Left renal pelvis (tissue), 4 donors: ENCODE measurements at places on chromosomes 4 and X. TPM values are rescaled to one million over a fixed set of nuclear protein-coding genes. Genes with fewer than 3 reads are reported as not detected.

GALNTL6 gene
- polyA plus RNA-seq: 0.65 TPM

RHOXF2B gene
- not detected for polyA plus RNA-seq

GRCh38 chrX:115472131-115472530 lies 88.8 kb upstream of the PLS3 start:
- no peak for DNase-seq

DNA sequence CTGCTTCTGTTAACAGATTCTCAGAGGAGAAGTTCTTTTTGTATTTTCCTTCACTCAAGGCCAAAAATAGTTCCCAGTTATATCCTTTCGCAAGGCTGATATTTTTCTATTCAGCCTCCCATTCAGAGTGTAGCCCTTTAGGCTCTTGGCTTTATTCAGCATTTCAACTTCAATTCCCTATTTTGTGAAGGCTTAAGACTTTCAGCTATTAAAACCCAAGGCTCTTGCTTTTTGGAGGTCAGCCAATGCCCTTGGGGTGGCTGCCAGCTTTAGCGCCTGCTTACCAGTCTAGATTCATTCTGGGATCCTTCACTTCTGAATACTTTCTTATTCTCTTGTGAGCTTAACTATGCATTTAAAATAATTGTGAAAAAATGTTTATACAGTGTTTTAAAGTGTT lies 57.3 kb upstream of the ADGRA3 start:
- no peak for DNase-seq

DNA sequence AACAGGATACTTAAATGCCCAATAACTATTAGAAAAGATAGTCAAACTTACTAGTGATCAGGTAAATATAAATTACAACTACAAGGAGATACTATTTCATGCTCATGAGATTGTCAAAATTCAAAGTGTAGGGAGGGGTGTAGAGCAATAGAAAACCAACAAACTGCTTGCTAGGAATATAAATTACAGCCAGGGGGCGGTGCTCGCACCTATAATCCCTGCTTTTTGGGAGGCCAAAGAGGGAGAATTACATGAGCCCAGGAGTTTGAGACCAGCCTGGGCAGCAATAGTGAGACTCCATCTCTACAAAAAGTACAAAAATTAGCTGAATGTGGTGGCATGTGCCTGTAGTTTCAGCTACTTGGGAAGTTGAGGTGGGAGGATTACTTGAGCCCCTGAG lies 556.5 kb upstream of the NR3C2 start:
- DNase-seq: no peak

DNA sequence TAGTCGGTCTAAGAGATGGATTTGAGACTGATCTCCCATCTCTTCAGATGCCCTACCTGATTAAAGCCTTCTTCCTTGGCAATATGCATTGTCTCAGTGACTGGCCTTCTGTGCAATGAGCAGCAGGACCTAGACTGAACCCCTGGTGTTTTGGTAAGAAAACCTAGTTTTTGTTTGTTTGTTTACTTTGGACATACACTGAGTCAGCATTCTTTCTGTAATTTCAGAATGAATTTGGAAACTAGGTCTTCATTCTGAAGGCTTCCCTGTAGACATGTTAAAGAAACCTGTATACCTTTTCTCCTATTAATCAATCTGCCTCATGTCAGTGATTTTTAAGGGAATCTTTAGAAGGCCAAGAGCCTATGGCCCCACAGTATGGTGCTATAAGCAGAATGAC lies 597.5 kb upstream of the HTR2C start:
- DNase-seq: no peak

- no peak for DNase-seq
These were observed 193.5 kb upstream of the C1QTNF7 start for GRCh38 chr4:15234116-15234855.

DNA sequence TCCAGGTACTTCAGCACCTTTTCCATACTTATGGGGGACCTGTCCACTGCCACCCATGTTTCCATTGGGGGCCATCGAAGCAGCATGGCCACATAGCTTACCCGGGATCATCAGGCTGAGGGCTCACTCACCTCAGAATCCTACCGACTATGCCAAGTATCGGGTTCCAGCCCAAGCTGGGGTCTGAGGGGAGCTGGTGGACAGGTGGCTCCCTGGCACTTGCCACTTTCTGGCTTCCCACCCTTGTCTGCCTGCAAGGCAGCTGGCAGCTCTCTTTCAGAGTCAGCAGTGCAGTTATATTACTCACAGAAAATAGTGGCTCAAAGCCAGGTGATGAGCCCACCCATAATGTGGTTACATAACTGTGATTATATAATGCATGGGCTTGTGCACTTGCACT lies 1153.8 kb downstream of the STIM2 start:
- no peak for DNase-seq

DNA sequence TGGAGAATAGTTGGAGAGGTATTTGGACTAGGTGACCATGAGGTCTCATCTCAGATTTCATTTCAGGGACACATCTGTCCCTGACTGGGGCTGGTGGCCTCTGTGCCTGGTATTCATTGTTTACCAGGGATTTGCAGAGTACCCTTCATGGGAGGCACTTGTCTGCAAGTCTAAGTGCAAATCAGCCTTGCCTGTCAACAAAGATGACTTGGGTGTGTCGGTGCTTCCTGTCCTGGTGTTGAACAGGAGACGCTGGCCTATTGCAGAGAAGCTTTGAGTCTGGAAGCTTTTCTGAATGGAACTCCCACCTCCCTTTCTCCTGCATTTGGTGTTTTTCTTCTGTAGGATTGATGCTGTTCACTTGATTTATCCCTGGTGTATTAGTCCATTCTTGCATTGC lies 104.1 kb downstream of the TNIP2 start:
- no peak for DNase-seq
